ENCODE measurements at places on chromosomes 6 and 20.
A peak's percentile ranks its signal among the peaks of the same experiment; 100 is the strongest.

DNA sequence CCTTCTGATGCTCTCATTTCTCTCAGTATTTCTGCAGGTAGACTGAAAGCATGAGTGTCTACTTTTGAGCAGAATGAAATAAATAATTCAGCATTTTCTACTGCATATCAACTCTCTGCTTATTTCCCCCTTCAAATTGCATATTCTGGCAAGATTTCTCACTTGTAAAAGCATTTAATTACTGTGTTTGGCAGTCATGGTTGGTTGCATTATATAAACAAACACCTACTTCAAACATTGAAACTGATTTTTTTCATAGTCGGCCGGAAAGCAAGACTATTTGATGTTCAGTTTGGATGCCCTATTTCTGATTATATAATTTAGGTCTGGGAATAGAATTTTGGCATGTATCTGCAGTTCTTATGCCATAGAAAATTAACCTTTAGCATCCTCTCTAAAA, 73.1 kb downstream of the PLEKHG1 start:
- peak; percentile 44 for DNase-seq

- peak; percentile 47 for DNase-seq
Observed at GRCh38 chr6:30724906-30725667, 4.9 kb downstream of the TUBB start.

DNA sequence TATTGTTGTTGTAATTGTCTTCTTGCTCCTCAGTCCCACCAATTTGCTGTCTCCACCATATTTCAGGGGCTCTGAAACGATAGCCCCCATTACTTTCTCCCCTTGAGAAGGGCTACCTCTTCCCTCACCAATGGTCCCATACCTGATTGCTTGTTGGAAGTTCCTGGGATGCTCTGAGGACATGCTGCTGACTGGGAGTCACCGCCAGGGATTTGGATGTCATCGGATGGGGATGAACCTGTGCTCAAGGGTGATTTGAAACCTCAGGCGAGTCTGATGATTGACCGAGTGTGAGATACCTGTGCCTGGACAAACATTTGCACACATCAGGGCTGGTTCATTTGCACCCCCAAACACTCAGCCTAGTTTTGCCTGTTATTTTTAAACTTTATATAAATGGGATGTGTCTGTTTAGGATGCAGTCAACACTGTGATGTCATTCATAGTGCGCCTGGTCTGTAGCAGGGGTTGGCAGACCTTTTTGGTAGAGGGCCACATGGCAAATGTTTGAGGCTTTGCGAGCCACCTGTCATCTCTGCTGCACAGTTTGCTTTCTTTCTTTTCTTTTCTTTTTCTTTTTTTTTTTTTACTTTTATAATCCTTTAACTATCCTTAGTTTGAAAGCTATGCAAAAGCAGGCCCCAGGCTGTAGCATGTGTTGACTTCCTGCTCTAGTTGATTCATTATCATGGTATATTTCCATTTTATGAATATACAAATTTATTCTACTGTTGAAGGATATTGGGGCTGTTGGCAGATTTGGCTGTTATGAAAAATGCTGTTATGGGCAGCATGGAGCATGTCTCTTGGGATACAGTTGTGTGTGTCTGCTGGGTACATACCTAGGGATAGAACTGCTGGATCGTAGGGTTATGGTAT, 118.5 kb upstream of the PHACTR3 start:
- no peak for DNase-seq

DNA sequence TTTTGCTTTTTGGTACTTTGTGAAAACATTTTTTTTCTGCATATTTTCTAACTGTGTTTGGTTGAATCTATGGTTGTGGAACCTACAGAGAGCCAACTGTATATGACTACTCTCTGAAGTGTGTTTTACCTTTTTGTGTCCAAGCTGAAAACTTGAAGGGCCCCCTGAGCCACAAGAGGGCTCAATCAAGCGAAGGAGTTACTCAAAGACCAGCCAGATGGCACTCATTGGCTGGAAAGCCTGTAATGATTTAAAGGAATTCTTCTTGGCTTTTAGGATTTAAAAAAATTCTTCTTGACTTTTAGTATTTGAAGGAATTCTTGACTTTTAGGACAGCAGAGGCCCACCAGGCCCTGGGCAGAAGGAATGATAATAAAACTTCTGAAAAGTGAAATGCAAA, 27.0 kb upstream of the ECI2 start:
- no peak for DNase-seq

GRCh38 chr6:105835373-105835772, 250.8 kb upstream of the PRDM1 start:
- DNase-seq, result peak; percentile 36

DNA sequence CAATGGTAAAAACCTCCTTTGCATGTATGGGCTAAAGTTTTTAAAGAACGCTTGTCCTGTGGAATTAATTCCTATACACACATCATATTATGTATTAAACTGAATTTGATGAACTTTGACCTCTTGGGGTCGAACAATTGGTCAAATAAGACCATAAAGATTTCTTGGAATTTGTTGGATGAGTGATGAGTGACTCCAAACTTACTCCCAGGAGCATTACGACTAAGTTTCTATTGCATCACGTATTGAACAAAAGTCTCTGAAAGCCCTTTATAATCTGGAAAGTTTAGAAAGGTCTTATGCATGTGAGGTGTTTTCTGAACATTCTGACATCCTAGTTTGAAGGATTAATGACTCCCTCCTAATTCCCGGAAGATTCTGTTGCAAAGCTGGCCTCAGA, 126.9 kb upstream of the BMP5 start:
- DNase-seq, result no peak

GRCh38 chr6:130814506-130814905, 12.7 kb upstream of the SMLR1 start:
- no peak for DNase-seq

DNA sequence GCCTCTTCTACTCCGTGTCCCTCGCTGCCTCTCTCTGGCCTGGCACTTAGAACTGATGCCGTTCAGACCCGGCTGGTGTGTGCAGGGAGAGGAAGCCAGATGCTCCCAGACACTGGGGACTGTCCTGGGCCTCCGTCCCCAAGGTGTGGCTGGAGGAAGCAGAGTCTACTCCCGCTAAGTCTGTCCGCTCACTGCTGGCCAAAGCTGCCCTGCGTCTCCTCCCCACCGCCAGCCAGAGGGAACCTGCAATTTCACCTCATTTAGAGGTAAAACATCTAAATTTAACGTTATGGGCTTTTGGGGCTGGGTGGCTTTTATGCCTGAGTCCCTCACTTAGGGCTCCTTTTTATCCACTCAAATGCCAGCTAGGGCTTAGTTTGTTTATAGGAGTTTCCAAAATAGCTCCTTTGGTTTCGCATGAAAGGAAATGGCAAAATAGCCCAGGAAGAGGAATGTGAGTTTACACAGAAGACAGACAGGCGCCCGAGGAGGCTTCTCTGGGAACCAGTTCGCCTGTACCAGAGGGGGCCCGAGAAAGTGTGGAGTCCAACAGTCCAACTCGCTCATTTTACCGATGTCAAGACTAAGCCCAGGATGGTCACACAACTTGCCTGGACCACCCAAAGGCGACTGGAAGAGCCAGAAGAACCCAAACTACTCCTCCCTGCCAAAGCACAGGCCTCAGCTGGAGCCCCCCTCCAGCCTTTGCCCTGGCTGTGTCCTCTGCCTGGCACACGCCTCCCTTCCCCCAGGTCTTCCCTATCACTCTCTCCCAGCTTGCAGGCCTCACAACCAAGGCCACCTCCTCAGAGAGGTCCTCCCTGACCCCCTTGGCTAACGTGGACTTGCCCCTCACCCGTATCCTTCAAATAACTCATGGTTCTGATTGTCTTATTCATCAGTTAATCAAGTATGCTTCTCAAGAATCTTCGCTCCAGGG, 54.5 kb downstream of the RIPOR3 start:
- DNase-seq, result no peak

DNA sequence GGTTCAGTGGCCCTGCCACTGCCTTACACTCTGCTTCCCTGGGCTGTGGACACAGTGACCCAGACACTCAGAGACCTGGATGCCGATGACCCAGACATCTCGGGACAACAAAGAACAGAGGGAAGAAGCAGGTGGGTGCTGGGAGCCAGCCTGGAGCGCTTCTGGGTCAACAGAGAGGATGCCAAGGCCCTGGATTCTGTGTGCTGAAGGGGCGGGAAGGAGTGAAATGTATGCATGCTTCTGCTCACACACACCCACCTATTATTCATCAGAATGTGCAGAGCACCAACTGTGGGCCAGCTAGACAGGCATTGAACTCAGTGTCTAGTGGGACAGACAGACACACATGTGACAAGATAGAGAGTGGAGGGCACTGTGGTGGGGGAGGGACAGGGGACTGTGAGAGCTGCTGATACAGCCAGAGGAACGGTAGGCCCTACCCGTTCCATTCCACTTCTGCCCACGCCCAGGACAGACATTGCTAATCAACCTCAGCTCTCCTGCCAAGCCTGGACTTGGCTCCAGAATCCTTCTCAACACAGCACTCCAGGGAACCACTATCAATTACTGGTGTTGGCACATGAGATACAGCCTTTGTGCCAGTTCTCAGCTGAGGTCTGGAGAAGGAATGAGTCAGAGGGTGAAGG, 20.2 kb downstream of the KCNK15 start:
- peak; percentile 28 for DNase-seq

- no peak for DNase-seq
Observed at GRCh38 chr20:33113387-33113908, 34.0 kb downstream of the BPIFB4 start.

DNA sequence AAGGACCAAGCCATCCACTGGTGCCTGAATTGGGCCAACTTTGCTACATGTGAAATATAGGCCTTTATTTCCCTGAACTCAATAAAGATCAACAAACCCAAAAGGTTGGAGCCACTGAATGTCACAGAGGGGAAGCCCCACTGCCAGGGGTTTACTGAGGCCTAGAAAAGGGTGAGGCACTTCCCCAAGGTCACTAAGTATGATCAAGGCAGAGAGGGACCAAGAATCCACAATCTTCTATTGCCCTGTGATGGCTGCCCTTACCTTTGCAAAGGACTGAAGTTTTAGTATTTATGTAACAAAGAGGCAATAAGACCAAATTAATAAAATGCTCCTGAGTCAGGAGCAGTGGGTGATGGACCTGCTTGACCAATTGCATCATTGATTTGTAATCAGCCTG, 18.0 kb downstream of the TREM1 start:
- no peak for DNase-seq

DNA sequence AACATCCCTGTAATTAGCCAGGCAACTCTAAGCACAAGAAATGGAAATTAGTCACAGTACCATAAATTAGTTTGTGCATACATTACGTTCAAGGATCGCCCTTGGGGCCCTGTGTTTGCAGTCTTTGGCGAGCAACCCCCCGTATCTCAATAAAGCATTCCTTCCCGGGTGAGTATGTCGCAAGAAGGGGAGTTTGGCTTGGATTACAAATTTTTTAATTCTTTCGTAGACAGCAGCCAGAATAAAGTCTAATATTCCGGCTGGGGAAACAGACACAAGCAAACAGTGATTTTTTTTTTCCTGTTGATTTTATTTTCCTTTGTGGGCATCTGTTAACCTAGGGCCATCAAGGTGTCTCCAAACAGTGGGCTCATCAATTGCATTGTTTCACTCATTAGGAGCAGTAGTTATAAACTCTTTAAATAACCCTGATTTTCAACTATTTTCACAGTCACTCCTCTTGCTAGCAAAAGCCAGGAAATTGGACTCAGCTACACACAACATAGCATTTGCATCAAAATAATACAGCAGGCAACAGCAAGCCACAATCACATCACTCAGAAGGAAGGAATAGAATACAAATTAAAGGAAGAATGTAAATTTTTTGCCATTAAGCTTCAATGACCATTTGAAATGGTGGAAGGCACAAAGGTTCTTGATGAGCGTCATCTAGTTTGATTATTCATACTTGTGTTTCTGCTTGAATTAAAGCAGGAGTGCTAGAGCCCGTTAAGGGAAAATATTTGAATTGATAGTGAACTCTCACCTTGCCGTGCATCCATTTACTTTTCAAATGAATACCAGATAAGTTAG, 85.3 kb downstream of the LINC00237 start:
- DNase-seq, result no peak

DNA sequence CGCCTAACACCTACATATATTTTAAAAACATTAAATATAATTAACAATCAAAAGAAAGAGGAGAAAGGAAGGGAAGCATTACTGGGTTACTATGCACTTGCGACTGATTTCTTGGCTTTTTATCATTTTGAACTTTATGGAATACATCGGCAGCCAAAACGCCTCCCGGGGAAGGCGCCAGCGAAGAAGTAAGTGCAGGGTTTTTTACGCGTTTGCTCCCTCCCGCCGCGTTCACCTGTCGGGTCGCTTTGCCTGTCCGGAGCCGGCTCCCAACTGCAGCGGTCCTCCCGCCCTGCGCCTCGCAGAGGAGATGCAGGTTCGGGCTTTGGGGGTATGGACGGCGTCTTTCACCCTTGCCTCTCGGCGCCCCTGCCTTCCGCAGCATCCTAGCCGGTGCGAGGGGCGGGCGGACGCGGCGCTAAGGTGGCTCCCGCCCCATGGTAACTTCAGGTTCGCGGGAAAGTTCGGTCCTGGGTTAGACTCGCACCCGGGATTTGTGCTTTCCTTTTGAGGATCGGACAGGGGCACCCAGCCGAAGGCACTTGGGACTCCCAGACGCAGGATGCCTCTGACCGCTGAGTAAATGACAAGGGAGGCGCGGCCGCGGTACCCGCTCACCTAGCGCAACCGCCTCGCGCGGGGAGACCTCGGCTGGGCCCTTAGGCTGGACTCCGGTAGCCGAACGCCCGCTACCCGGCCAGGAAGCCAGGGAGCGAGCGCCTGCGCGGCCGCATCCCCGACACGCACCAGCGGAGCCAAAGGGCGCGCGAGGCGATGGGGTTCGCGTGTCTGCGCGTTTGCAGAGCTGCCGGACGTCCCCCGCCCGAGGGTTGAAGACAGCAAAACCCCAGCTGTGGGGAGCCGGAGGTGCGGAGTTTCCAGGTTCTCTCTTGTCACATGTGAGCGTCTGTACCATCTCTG, 891 bp downstream of the RSPO3 start:
- DNase-seq, result peak; percentile 60

DNA sequence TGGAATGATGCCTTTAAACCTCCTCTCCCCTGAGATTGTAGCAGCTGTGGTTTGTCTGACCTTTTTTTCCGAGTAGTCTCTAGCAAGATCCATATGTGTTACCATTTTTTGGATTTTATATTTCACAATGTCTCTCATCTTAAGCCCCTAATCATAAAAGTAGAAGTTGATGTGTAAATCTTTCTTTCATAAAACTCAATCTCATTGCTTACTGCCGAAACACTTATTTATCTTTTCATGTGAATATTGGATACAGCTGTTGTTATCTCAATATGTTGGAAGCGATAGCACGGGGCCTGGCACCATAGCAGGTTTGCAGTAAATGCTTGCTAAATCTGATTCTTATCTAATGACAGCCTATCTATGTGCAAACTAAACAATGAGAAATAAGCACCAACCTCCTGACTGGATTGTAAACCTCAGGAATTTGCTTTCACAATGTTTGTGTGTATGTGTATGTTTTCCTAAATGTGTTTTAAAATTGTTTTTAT, 14.2 kb downstream of the SMPDL3A start:
- DNase-seq, result no peak

GRCh38 chr20:15487030-15487429, 1086.2 kb downstream of the KIF16B start:
- no peak for DNase-seq

DNA sequence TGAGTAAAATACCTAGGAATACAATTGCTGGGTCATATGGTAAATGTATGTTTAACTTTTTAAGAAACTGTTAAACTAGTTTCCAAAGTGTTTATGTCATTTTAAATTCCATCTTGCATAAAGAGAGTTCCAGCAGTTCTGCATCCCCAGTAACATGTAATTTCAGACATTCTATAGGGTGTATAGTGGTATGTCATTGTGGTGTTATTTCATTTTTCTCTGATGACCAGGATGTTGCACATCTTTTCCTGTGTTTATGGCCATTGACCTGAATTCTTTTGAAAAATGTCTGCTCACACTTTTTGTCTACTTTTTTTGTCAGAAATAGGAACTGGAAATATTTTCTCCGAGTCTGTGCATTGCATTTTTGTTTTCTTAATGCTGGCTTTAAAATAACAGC, 128.9 kb downstream of the TMEM200A start:
- DNase-seq, result no peak

Measured in DMS53 (cell line).